ENCODE measurements at places on chromosomes 3 and 15.

GRCh38 chr15:62104846-62105245 is 38.1 kb downstream of the C2CD4A start:
- no peak for DNase-seq
- no peaks in the 10 kb centered on the region for H3K4me1 ChIP-seq
- H3K36me3 ChIP-seq: no peaks in the 10 kb centered on the region
- H3K27ac ChIP-seq: no peak overlapping the region
- H3K4me3 ChIP-seq: no peak overlapping the region
- peaks cover 16% of the 10 kb centered on the region for H3K27me3 ChIP-seq

GRCh38 chr3:102094506-102094905 is 245.2 kb downstream of the NFKBIZ start:
- no peak overlapping the region for H3K27ac ChIP-seq
- peaks cover 30% of the 10 kb centered on the region for H3K27me3 ChIP-seq
- no peak overlapping the region for H3K4me3 ChIP-seq
- no peak for DNase-seq
- H3K36me3 ChIP-seq: peaks cover 5% of the 10 kb centered on the region

- H3K27me3 ChIP-seq: peaks cover 19% of the 10 kb centered on the region
- DNase-seq: no peak
- no peak overlapping the region for H3K27ac ChIP-seq
- H3K4me3 ChIP-seq: no peak overlapping the region
- no peaks in the 10 kb centered on the region for H3K36me3 ChIP-seq
Measured at GRCh38 chr3:37537914-37538691, 323.6 kb upstream of the CTDSPL start.

DNA sequence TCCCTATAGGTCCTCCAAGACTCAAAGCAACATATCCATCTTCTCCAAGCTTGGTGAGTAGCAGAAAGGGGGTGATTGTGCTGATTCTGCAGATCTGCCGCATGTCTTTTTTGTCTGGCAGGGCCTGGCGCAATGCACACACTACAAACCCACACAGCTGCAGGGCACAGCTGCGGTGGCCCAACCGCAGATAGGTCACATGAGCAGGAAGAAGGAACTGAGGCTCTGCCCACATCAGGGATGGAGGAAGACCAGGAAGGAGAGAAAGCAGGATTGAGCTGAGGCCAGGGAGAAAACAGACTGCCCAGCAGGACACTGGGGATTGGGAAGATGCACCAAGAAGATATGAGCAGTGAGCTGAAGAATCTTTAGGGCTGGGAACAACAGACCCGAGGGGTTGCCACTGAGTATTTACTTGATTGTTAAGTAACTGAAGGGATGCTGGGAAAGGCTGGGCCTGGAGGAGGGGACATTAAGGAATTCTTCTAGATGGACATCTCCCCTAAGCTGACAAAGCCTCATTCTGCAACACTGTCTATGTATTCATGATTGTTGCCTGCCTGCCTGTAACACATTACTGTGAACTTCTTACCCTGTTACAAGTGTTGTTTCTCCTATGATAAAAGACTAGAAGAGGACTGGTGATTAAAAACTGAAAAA is 126.7 kb downstream of the MYLK start:
- DNase-seq: no peak
- H3K4me3 ChIP-seq: no peak overlapping the region
- H3K36me3 ChIP-seq: no peaks in the 10 kb centered on the region
- H3K27me3 ChIP-seq: peaks cover 27% of the 10 kb centered on the region
- no peak overlapping the region for H3K27ac ChIP-seq

DNA sequence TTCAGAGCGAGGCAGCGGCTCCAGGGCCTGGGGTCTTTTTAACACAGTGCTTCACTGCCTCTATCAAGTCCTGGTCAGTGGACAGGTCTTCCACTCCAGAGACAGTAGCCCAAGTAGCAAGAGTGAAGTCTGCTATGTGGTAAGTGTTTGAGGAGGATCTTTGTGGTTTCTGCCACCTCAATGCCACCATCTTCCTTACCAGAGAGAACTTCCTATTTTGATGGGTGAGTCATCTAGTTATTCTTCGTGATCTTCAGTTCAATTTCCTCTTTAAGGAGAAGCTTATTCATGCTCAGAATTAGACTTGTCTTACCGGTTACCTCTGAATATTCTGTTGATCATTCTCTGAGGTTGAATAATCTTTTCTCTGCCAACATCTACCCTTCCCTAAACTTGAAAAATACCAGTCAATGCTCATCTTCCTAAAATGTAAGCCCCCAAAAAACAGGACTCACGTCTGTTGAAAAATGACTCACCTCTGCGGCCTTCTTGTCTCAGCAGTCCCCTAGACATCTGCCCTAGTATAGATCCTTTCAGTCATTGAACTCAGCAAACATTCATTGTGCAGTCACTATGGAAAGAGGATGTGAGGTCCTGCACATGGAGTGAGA is 32.2 kb upstream of the BCL6 start:
- H3K27me3 ChIP-seq: no peaks in the 10 kb centered on the region
- H3K36me3 ChIP-seq: peaks cover 9% of the 10 kb centered on the region
- peak overlapping the region; percentile 34 for H3K4me3 ChIP-seq
- peak overlapping the region; percentile 89 for H3K27ac ChIP-seq
- H3K4me1 ChIP-seq: peaks cover 48% of the 10 kb centered on the region
- peak; percentile 84 for DNase-seq

- peak; percentile 28 for DNase-seq
- peaks cover 68% of the 10 kb centered on the region for H3K4me1 ChIP-seq
- no peak overlapping the region for H3K4me3 ChIP-seq
- H3K27ac ChIP-seq: no peak overlapping the region
Measured at GRCh38 chr15:68808770-68809169, 11.9 kb downstream of the ANP32A start.

DNA sequence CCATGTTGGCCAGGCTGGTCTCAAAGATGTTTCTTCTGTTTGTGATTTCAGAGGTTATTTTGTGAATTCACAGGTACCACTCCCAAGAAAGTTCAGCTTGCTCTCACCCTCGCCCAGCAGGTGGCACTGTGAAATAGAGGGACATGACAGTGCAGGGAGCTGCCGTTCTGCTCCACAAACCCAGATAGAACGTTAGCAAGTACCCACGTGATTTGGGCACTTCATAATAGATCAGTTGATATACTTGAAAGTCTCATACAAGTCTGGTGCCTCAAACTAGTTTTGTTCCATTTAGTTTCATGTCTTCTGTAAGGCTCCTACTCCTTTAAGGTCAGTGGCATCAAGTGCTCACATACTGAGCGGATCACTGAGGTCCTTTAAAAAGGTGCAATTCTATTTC is 45.5 kb downstream of the FILIP1L start:
- peaks cover 50% of the 10 kb centered on the region for H3K4me1 ChIP-seq
- no peak overlapping the region for H3K4me3 ChIP-seq
- DNase-seq: peak; percentile 91
- no peaks in the 10 kb centered on the region for H3K27me3 ChIP-seq

GRCh38 chr3:38107911-38108648 is 28.8 kb downstream of the ACAA1 start:
- no peak overlapping the region for H3K27ac ChIP-seq
- peaks cover 2% of the 10 kb centered on the region for H3K27me3 ChIP-seq
- no peak overlapping the region for H3K4me3 ChIP-seq

GRCh38 chr3:178079966-178080365 is 456.3 kb upstream of the KCNMB2 start:
- no peaks in the 10 kb centered on the region for H3K27me3 ChIP-seq
- H3K4me1 ChIP-seq: peaks cover 5% of the 10 kb centered on the region
- H3K4me3 ChIP-seq: no peak overlapping the region
- H3K36me3 ChIP-seq: no peaks in the 10 kb centered on the region

DNA sequence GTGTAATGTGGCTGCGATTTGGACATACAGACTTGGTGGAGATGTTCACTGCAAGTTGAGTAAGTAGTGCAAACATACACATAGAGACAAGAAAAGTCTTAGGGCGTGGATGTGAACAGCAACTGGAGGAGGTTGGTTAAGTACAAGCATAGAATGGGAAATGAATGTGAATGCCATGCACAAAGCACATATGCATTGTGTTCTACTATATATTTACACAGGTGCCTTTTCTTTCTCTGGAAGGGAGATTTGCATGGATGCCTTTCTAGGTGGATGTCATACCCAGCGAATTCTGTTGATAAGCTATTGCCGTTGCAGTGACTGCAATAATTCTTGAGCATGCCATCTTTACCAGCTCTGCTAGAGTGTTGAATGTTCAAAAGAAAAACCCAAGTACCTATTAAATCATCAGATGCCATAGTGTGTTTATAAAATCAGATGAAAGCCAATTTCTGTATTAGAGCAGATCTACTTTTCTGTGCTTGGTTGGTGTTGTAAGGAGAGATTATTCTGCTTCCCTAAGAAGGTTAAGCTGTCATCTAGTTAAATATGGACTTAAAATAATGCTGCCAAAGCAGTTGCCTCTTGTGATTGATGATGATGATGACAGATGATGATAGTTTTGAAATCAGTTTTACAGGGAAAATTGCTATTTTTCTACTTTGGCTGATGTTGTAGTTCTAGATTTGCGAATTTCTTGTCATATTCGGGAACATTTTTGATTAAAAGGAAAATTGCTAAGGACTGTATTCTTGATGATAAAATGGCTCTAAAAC is 148.4 kb downstream of the CNTN4 start:
- no peaks in the 10 kb centered on the region for H3K27me3 ChIP-seq
- DNase-seq: no peak
- no peak overlapping the region for H3K27ac ChIP-seq
- no peaks in the 10 kb centered on the region for H3K36me3 ChIP-seq
- no peak overlapping the region for H3K4me3 ChIP-seq
- H3K4me1 ChIP-seq: no peaks in the 10 kb centered on the region

DNA sequence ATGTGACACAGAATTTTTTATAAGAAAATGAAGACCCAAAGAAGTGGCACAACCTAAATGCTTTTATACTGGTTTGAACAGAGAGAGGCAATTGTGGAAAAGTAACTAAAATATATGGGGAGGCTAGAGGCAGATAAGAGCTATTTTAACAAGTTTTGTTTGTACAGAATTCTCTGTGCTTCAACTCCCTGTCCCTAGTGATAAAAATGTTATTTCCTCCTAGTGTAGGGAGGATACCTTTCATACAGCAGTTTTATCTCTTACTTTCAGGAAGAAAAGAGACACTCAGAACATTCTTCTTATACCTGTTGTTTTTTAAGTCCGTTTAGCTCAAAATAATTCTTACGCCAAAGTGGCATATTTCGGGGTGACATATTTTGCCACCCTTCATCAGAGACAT is 21.2 kb upstream of the ZNF639 start:
- no peak for DNase-seq
- H3K27me3 ChIP-seq: peaks cover 27% of the 10 kb centered on the region
- no peaks in the 10 kb centered on the region for H3K36me3 ChIP-seq
- H3K27ac ChIP-seq: no peak overlapping the region
- peaks cover 2% of the 10 kb centered on the region for H3K4me1 ChIP-seq

DNA sequence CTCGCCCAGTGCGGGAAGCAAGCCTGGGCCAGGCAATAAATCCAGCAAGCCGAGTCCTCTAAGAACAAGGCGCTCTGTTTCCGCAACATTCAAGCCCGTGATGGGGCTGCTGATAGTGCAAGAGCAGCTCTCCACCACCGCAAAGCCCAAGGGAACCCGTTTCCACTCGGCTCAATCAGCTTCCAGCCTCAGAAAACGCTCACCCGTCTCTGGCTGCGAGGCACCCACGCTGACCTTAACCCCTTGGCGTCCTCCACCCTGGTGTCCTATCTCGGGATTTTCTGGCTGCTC is 17.8 kb downstream of the SPATA12 start:
- no peaks in the 10 kb centered on the region for H3K36me3 ChIP-seq
- H3K4me3 ChIP-seq: peak overlapping the region; percentile 31
- peaks cover 60% of the 10 kb centered on the region for H3K27me3 ChIP-seq

- H3K27ac ChIP-seq: no peak overlapping the region
- H3K4me3 ChIP-seq: no peak overlapping the region
- peaks cover 21% of the 10 kb centered on the region for H3K27me3 ChIP-seq
- no peaks in the 10 kb centered on the region for H3K36me3 ChIP-seq
- DNase-seq: no peak
Measured at GRCh38 chr15:89823836-89824606, 9.4 kb upstream of the ANPEP start.

DNA sequence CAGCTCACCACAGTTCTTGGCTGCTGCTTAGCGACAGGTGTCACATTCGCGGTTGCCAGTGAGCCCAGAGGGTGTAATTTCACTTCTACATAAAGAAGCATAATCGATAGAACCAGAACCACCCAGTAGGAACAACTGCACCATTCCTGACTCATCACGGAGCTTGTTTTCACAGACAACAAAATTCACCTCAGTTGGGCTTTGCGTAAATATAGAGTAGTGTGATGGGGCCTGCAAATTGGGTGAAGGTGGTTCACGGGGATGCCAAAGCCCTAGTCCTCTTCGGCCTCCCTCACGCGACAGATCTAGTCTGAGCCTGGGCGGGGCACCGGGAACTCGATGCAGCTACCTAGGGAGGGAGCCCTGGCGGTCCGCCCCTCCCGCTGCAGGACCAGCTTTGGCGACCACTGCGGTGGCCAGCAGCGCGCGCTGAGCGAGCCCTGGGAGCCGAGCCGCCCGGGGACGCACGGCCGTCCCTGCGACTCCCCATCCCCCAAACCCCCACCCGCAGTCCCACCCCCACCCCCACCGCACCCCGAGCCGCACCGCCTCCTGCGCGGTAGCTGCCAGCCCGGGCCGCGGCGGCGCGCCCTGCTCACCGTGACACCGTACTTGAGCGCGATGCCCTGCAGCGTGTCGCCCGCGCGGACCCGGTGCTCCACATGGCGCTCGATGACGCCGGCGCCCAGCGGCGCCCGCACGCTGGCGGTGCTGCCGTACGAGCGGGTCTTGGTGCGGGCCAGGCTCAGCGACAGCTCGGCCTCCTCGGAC is 519 bp downstream of the LYSMD2 start:
- H3K27ac ChIP-seq: peak overlapping the region; percentile 87
- peaks cover 52% of the 10 kb centered on the region for H3K4me1 ChIP-seq
- peak overlapping the region; percentile 92 for H3K4me3 ChIP-seq

DNA sequence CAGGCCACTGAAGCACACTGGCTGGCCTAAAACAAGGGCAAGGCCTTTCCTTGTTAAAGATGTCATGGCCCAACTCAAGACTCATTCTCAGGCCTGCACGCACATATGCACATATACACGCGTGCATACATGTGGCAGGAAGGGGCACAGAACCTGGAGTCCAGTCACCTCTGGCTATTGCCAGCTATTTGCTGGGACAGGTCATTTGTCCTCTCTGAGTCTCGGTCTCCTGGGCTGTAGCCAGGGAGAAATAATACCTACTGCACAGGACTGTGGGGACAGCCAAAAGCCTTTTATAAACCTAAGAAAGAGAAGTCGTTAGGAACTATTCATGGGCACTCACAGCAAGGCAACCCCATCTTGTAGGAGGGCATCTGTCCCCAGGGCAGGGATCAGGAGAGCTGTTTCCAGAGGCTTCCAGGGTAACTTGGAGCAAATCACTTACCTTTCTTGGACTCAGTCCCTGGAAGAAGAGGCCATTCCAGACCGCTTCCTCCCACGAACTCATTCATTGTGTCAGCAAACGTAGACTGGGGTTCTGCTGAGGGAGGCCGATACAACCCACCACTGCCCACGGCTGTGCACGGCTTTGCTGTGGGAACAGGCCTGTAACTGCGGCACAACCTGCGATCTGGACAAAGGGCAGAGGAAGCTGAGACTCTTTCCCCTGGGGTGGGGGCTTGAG is 41.1 kb upstream of the RHO start:
- H3K27me3 ChIP-seq: no peaks in the 10 kb centered on the region
- H3K36me3 ChIP-seq: no peaks in the 10 kb centered on the region
- H3K27ac ChIP-seq: no peak overlapping the region
- no peak overlapping the region for H3K4me3 ChIP-seq

Measured in activated CD8-positive, alpha-beta memory T cell treated with anti-CD3 and anti-CD28 coated beads, Interleukin-2, amount 10 ng/mL, durations not matched to agents 7 days and 5 days (primary cell).